NT2/D1 (cell line): ENCODE measurements at places on chromosomes 5 and 9.

DNA sequence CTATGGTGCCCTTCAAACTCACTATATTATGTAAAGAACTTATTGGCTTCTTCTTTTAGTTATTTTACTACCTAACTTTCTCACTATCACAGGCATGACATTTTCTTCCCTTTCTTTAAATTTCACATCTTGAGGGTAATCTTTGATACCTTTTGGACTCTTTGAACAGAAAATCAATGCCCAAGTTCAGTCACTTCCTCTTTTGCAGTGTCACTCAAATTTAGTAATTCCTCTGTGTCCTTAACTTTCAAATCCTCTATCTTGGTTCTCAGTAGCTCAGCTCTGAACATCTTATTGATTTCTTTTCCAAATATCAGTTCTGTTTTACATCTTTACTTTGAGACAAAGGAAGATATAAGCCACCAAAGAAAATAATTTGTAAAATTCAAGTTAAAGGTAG lies 25.5 kb downstream of the CNTLN start:
- DNase-seq: no peak

DNA sequence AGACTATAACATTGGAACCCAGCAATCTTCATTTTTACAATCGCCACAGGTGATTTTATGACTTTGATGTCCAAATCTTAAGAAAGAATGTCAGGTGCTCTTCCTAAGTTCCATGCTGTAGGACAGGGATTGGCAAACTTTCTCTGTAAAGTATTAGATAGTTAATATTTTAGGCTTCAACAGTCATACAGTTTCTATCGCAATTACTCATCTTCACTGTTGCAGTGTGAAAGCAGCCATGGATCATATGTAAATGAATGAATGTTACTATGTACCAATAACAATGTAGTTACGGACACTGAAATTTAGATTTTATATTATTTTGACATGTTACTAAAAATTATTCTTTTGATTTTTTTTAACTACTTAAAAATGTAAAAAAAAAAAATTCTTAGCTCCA lies 169.7 kb downstream of the DTWD2 start:
- DNase-seq: no peak

DNA sequence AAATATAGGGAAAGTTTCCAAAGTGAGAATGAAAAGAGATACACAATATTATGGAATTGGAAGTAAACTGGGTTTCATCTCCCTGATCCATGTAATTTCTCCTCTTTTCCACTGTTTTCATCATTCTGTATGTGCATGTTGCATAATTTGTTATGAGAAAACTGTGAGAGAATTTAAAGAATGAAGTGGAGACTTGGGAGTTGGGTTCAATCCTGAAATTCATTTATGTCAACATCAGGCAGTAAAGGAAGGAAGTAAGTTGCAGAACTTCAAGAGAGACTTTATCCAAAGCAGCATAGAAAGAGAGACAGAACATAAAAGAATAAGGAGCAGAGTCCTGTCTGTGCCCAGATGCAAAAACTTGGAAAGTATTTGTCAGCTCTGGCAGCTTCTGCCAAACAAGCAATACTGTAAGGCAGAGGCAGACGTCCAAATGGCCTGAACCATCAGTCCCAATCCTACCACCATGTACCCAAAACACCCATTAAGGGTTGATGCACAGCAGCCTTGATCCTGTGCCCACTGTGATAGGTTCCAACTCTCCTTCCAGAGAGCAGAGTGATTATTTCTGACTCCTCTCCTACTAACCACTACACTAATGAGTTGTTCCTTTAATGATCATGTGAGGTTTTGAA lies 425.3 kb upstream of the CDH6 start:
- DNase-seq: no peak

GRCh38 chr5:156327296-156327695 lies 332 bp downstream of the SGCD start:
- DNase-seq: no peak

DNA sequence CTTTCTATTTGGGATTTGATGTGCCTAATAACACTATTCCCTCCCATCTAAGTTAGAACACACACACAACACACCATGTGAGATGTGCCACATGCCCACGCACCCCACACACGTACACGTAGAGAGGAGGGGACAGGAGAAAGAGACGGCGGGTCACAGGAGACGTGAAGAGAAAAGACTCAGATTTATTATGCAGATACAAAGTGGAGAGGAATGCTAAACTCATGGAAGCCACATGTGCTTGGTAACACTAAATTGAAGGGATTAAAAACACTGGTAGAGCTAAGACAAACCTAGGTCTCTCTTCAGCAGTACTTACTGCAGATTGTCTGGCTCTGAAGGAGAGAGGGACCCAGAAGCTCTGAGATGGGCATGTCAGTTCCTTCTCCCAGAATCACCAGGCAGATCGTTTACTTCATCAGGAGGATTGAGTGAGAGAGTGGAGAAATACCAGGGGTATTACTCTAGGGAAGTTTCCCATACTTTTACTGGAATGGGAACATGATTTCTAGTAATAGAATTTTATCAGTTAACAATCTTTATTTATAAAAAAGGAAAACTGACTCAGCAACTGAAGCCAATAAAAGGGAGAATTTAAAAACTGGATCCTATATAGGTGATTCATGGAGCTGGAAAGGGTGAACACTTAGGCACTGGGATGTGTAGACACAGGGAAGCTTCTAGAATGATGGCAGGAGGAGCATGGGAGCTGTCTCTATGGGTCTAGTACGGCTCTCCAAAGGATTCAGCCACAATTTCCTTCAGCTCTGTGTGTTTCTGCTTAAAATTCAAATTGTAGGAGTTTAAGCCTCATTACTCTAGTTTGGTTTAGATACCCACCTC lies 139.4 kb downstream of the MACIR start:
- DNase-seq: no peak
